Glutamatergic neuron (in vitro differentiated cells): ENCODE measurements at places on chromosomes 1 and 21.

DNA sequence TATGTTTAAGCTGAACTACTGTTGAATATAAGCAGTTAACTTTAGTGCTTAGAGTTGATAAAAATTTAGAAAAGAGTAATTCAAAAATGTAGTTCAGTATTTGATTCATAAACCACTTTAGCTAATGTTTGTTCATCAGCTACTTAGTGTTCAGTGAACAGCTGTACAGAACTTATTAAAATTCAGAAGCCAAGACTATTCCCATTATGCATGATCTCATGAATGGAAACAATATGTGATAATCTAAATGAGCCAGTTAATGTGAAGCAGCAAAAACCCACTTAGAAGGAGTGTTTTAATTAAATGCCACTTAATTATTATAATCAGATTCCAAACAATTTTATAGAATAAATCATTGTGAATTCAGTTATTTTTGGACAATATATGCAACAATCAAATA is 92.9 kb upstream of the NEGR1 start:
- H3K4me1 ChIP-seq = no peaks in the 10 kb centered on the region
- H3K27me3 ChIP-seq = peaks cover 2% of the 10 kb centered on the region
- no peak overlapping the region for H3K27ac ChIP-seq
- DNase-seq = no peak
- H3K4me3 ChIP-seq = no peak overlapping the region
- H3K36me3 ChIP-seq = no peaks in the 10 kb centered on the region

GRCh38 chr1:156836041-156836654 is 19.5 kb upstream of the SH2D2A start:
- peaks cover 25% of the 10 kb centered on the region for H3K4me1 ChIP-seq
- H3K36me3 ChIP-seq = no peaks in the 10 kb centered on the region
- H3K4me3 ChIP-seq = no peak overlapping the region
- peaks cover 15% of the 10 kb centered on the region for H3K27me3 ChIP-seq

DNA sequence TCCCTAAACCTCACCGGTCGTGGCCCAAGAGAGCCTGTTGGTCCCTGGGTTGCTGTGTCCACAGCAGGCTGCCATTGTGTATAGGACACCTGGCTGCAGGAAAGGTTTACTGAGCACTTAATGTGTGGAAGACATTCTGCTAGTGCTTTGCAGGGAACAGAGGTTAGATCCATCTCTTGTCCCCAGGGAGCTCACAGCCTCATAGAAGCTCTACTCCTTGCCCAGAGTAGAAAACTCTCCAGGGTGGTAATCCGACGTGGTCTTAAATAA is 16.9 kb upstream of the ALPL start:
- no peaks in the 10 kb centered on the region for H3K36me3 ChIP-seq
- DNase-seq = no peak
- no peak overlapping the region for H3K27ac ChIP-seq
- H3K4me1 ChIP-seq = no peaks in the 10 kb centered on the region
- no peak overlapping the region for H3K4me3 ChIP-seq
- peaks cover 6% of the 10 kb centered on the region for H3K27me3 ChIP-seq

GRCh38 chr1:241846862-241847539 is 1.0 kb upstream of the EXO1 start:
- DNase-seq = no peak
- peak overlapping the region; percentile 98 for H3K4me3 ChIP-seq
- no peaks in the 10 kb centered on the region for H3K36me3 ChIP-seq
- H3K27ac ChIP-seq = no peak overlapping the region

DNA sequence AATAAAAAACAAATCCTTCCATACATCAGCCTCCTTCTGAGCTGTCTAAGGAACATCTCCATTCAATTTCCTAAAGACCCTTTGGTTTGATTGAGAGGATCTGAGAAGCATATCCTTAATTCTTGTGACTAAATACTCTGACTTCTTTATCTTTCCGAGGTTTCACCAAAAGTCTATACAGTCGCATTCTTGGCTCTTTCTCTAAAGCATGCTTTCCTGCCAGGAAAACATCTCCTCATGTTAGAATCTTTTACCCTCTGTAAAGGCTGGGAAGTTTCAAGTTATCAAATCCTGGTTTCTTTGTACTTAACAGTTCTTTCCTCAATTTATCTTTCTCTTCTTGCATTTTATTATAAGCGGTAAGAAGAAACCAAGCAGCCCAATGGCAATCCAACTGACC is 630.4 kb downstream of the PTPRC start:
- no peaks in the 10 kb centered on the region for H3K4me1 ChIP-seq
- peaks cover 2% of the 10 kb centered on the region for H3K27me3 ChIP-seq
- no peak overlapping the region for H3K4me3 ChIP-seq
- H3K27ac ChIP-seq = no peak overlapping the region

GRCh38 chr1:113978863-113979702 is at the start of gene OLFML3:
OLFML3 (plus strand) TSS chr1:113979474; CDS start chr1:113979517, 43 bp downstream.
- H3K36me3 ChIP-seq = no peaks in the 10 kb centered on the region
- H3K27ac ChIP-seq = peak within 1 kb of the TSS; percentile 92
- peaks cover 43% of the 10 kb centered on the region for H3K4me1 ChIP-seq
- peaks cover 14% of the 10 kb centered on the region for H3K27me3 ChIP-seq

DNA sequence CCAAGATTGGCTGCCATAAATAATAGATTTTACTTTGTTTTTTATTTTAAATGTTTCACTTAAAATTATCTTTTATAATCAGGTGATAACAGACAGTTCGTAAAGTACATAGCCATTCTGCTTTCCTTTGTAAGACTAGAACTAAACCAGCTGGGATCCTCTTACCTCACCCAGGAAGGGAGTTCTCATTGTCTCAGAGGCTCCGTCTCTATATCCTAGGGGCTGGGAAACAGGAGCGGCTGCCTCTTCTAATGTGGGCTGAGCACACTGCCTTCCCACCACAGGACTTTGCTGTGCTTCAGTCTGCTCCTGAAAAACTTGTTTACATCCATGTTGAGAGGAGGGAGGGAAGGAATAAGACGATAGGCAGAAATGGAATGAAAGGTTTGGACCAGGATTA is 45.6 kb upstream of the PGD start:
- H3K4me3 ChIP-seq = no peak overlapping the region
- H3K27me3 ChIP-seq = peaks cover 2% of the 10 kb centered on the region
- no peak for DNase-seq
- peak overlapping the region; percentile 70 for H3K27ac ChIP-seq
- H3K4me1 ChIP-seq = peaks cover 11% of the 10 kb centered on the region

GRCh38 chr21:43361493-43362296 is 65.2 kb downstream of the SIK1 start:
- H3K36me3 ChIP-seq = no peaks in the 10 kb centered on the region
- peaks cover 32% of the 10 kb centered on the region for H3K4me1 ChIP-seq
- peak overlapping the region; percentile 55 for H3K4me3 ChIP-seq
- H3K27ac ChIP-seq = peak overlapping the region; percentile 87
- H3K27me3 ChIP-seq = peaks cover 20% of the 10 kb centered on the region
- DNase-seq = no peak

GRCh38 chr1:66416295-66416694 is 117.7 kb upstream of the SGIP1 start:
- H3K27ac ChIP-seq = no peak overlapping the region
- no peak for DNase-seq
- peaks cover 1% of the 10 kb centered on the region for H3K27me3 ChIP-seq
- no peaks in the 10 kb centered on the region for H3K4me1 ChIP-seq
